ENCODE measurements at places on chromosomes 2 and 18.

- no peak for DNase-seq
Measured at GRCh38 chr2:128422571-128422970, 103.9 kb upstream of the HS6ST1 start.

- DNase-seq, result no peak
Measured at GRCh38 chr2:164281896-164282295, 339.4 kb downstream of the GRB14 start.

- DNase-seq, result no peak
Measured at GRCh38 chr2:1995987-1996386, 251.7 kb upstream of the PXDN start.

DNA sequence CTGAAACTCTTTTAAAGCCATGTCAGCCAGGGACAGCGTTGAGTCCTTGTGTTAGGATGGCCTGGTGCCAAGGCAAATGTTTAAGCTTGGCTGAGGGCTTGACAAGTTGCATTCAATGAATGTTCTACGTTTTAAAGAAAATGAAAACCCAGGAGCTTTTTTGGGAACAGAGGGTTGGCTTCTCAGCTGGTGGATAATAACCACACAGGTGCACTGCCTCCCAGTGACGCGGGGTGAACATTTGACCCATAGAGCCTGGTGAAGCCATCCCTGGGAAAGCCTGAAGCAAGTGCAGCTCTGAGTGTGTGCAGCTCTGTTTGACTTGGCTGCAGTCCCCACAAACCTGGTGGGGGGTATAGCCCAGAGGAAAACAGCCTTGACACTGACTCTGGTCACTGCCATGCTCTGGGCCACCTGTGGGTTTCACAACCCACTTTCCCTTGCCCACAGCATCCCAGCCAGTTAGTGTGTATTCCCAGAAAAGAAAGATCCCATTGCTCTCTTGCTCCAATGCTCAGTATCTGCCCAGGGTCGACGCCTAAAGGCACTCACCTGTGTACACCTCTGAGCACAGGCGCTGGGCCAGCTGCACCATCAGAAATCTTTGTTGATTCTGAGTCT, 874.9 kb downstream of the RNF144A start:
- DNase-seq, result no peak

DNA sequence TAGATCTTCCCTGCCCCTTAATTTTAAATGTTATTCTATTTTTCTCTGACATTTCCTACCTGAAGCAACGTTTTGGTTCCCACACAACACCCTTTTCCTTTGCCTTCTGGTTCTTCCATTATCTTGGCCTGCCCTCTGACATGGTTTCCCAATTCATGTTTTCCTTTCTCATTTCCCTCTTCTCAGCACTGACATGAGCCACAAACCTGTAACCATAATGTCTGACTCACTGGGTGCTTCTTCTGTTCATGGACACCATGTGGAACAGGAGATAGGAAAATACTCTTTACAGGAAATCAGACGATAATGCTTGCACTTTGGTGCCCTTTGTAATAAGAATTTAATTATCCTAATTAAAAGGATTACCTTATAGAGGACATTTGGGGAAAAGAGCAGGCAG, 142.0 kb downstream of the ZEB2 start:
- no peak for DNase-seq

All from nephron progenitor cell (in vitro differentiated cells).